ENCODE measurements at places on chromosomes 4 and X.

DNA sequence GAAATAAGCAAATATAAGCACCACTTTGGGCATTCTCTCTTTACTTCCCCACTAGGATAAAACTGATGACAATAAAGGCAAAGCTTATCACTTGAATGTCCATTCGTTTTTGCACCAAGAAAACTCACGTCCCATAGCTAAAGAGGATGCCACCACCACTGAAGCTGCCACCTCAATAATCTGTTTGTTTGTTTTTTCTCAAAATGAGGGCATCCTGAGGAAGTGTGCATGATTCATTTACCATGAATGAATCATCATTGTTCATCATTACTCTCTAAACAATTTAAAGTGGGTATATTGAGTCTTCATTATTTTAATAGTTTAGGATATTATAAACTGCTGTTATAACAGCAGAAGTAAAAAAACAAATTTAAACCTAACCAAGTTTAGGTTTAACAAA, 168.2 kb downstream of the DCTD start:
- DNase-seq = no peak

GRCh38 chrX:13323241-13323640, 3.4 kb upstream of the ATXN3L start:
- DNase-seq = no peak

GRCh38 chr4:138460477-138461414, 218.6 kb upstream of the SLC7A11 start:
- DNase-seq = no peak

DNA sequence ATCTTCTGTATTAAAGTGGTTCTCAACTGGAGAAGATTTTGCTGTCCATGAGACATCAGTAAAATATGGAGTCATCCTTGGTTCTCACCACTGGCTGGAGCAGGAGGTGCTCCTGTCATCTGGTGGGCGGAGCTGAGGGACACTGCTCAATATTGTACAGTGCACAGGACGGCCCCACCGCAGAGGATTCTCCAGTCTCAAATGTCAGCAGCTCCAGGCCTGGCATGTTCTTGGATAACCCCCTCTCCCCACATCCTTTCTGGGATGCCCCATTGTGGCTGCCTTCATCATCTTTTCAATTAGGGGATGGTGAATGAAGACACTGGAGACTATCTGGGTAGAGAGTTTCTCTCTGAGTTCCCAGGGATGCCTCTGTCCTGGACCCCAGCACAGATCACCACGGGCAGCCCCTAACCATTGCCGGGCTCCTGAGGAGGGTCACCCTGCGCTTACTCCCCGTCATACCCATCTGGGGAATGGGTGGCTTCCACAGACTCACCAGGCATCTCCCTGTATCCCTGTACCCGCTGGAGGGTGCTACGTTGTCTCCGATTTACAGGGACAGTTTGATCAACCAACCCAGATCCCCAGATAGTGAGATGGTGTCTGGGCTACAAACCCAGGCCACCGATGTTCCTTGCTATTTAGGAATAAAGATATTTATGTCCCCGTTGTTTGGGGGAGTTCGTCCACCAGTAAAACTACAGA, 21.9 kb upstream of the P2RY8 start:
- peak; percentile 8 for DNase-seq

DNA sequence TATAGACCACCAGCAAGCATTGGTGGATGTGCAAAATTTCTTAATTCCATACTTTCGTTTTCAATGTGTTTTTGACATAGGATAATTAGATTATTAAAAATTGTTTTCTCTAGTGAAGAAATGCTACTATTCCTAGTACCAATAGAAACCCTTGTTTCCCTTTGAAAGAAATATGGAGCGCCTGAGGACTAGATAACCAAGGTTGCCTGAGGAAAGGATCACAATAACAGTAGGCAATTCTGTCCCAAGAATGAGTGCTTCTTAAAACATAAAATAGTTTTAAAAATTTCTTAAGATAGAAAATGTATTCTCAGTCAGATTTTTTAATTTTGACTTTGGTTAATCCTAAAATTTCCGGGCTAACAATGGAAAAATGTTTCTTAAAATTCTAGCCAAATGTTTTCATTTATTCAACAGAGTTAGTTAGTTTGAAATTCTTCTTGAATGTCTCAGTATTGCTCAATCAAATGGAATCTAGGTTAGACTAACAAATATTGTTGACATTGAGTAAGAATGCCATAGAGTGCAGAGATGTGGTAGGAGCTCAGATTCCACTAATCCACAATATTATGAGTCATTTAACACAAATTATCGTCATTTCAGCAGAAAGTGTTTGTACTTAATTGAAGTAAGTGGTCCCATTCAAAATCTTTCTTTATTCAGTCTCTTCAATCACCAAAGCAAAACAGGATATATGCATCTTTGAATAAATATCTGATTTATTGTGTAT, 666.0 kb downstream of the GRID2 start:
- DNase-seq = no peak

DNA sequence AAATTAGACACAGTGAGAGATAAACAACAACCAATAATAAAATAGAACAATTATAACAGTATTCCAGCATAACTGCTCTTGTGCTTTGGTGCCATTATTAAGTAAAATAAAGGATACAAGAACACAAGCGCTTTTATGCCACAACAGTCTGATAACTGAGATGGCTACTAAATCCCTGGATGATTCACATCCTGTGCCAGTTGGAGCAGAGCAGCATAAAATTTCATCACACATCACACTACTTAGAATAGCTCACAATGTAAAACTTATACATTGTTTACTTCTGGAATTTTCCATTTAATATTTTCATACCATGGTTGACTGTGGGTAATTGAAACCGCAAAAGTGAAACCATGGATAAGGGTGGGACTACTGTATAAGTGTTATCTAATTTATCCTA, 399.9 kb upstream of the CNKSR2 start:
- DNase-seq = no peak

- DNase-seq = no peak
These were observed 421.5 kb downstream of the NLGN4X start for GRCh38 chrX:5807181-5807580.

DNA sequence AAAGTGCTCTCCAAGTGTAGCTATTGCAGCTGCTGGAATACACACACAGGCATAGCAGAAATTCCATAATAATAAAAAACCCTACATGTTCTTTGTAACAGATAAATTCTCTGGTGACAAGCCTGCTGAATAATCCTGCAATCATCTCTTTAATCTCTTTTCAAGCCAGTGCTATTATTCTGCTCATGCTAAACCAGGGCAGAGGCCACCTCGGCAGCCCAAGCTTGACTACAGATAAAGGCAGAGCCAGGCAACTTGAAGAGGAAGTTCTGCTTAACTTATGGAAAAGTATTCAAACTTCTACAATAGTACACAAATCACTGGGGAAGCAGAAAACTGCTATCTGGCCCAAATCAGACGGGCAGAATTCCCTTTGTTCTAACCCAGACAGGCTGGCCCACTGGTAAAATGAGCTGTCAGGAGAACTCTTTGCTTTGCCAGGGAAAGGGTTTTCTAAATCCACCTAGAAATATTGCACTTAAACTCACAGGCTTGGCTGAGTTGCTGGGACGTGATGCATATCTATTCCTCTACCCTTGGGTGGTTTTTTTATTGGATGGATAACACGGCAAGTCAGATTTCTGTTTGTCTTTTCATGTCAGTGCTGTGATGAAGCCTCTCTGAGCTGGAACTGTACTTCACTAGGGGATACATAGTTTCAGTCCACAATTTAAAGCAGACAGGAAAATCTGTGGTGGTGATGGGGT, 70.5 kb downstream of the GATB start:
- DNase-seq = no peak

- DNase-seq = no peak
These were observed 23.6 kb upstream of the RBPJ start for GRCh38 chr4:26297219-26297618.

- DNase-seq = no peak
These were observed 30.9 kb downstream of the RNF212 start for GRCh38 chr4:1082215-1083182.

GRCh38 chr4:121800961-121801714, at the start of gene EXOSC9:
Gene EXOSC9 (plus strand): TSS chr4:121801323. CDS start chr4:121801425, 102 bp downstream.
- peak; percentile 95 for DNase-seq

DNA sequence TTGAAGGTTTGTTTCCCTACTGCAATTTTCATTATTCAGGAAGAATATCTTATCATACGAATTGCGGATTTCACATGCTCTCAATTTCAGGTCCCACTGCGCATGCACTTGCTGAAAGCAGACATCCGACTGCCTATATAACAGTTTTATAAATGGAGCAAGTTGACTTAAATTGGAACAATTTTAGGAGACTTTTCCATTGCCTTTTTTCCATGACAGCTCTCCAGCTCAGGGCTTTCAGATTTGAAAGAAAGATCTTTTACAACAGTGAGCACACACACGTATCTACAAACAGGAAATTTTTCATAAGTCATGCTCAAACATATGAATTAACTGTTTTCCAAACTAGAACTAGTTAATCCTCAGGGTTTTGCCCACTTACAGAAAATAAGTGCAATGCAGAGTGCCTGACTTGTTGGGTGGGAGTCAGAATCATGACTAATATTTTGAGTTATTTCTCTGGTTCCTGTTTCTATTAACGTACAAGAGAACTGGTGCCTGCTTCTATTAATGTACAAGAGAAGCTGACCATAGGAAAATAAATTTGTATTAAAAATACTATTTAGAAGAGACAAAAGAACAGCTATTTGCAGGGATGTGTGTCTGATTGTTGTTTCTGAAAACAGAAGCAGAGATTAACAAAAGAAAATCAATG, 137.9 kb downstream of the GPC3 start:
- DNase-seq = no peak

DNA sequence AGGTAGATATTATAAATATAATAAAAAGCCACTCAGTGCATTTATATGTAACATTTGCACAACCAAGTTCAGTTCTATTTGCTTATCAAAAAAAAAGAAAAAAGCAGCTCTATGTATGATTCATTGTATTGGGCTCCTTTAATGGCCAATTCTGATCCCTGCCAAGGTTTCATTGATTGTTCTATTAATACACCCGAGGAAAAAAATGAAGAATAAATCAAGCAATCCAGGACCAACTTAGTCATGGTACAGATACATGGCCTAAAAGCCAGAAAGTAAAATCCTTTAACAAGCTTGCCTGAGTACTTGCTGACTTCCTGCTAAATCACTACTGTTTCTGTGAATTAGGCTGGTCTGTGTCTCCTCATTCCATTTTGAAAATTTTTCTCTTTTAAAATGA, 77.6 kb upstream of the PCDH7 start:
- no peak for DNase-seq

GRCh38 chrX:74925225-74926088, at the start of gene NEXMIF:
Gene NEXMIF (minus strand): TSS chrX:74925452.
- DNase-seq = peak; percentile 51

DNA sequence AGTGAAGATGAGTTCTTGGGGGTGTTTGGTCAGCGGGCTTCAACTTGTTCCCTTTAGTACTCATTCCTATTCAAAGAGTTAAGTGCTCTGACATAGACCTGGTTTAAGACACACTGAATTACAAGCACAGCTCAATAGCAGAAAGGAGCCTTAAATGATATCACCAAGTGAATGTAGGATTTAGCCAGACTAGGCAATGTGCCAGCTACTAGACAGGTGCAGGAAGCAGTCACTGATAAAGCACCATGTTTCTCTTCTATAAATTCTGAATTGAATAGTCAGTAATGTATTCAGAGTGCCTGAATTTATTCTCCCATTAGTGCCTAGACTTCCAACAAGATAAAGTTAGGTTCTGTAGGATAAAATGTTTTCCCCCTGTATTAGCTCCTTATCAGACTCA, 63.6 kb downstream of the ASB9 start:
- DNase-seq = no peak

- DNase-seq = no peak
These were observed 316.0 kb downstream of the ADAM29 start for GRCh38 chr4:175234162-175234561.

DNA sequence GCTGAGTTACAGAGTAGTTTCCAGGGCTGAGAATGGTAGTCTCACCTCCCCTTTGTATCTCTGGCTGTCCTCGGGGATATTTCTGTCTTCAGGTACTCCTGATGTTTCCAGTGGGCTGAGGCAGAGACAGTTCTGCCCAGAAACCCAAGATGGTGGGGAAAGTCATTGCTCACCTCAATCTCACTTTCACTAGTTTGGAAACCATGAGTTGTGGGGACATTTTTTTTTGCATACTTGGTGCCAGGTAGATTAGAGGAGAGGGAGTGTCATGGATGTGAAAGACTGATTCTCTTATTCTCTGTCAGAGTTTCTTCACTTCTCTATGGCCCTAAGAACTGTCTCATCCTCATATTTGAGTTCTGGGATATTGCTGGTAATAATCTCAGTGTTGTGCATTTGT, 708.6 kb upstream of the MAGEB2 start:
- no peak for DNase-seq

- DNase-seq = no peak
These were observed 44.4 kb downstream of the POLR2B start for GRCh38 chr4:57023104-57023503.

- DNase-seq = no peak
These were observed 210.5 kb downstream of the SH3BGRL start for GRCh38 chrX:81412428-81412827.

DNA sequence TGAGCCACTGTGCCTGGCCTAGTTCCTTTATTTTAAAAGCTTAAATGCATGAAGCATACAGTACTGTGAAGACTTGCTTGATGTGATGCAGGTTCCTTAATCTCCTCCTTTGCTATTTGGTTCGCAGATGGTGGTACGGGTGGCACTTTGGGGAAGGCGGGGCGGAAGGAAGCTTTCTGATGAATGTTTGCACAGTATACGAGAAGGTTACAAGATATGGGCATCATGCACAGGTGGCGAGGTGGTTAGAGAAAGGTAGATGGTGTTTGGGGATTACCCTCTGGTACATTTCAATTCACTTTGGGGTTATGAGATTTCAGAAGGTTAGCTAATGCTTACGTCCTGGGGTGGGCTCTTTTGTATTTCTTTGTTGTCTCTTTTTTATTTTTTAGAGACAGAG, 17.2 kb downstream of the RHOH start:
- DNase-seq = no peak

GRCh38 chr4:14222377-14223029, 595.0 kb upstream of the BOD1L1 start:
- DNase-seq = no peak

GRCh38 chrX:133994576-133994975, 9.2 kb upstream of the GPC3 start:
- no peak for DNase-seq

DNA sequence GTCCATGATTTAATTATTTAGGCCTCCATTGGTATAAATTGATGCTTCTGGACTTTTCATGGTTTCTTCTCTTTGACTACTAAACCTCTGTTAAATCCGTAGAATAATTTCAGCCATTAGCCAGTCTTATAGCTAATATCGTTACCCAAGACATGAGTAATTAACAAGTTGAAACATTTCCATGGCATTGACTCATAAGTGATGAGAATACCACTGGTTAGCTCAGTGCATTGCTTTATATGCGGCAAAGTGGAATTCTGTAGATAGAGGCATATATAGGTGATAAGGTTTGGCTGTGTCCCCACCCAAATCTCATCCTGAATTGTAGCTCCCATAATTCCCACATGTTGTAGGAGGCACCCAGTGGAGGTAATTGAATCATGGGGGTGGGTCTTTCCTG, 80.6 kb downstream of the VCX2 start:
- no peak for DNase-seq

DNA sequence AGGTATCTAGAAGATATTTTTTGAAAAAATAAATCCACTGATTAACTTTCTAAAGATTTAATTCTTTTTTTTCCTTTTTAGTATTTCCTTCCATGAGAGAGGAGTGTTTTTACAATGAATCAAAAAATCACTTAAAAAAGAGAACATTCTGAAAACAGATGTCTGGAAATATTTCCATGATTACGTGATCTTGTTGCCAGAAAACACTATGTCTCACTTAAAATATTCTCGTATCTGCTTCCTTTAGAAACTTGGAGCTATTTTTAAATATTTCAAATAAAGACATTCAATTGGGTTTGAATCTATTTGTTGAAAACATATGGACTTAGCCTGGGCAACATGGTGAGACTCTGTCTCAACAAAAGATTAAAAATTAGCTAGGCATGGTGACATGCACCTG, 232.8 kb upstream of the RASGEF1B start:
- no peak for DNase-seq
